Fibroblast of skin of left biceps (primary cell): ENCODE measurements at places on chromosomes 16 and 17.

- no peak for DNase-seq
Observed at GRCh38 chr17:81705518-81706231, 2.5 kb downstream of the MRPL12 start.

- DNase-seq = no peak
Observed at GRCh38 chr17:37247825-37248224, 128.0 kb upstream of the C17orf78 start.

GRCh38 chr16:978403-978802, 3.2 kb upstream of the SOX8 start:
- DNase-seq = no peak

DNA sequence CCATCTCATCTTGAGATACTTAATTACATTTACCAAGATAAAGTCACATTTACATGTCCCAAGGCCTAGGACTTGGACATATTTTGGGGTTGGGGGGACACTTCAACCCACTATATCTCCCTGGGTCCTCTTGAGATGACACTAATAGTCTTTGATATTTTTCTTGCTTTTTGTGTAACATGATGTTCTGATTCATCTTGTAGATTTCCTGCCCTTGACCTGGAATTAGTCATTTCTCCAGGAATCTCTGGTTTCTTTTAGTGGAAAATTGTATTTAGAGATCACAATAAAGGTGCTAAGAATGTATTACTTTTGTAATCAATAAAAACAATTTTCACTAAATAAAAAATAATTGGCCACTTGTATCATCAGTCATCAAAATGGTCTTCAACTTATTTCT, 157.3 kb downstream of the VPS53 start:
- DNase-seq = no peak

- DNase-seq = no peak
Observed at GRCh38 chr16:15925631-15926030, 23.8 kb upstream of the ABCC1 start.

DNA sequence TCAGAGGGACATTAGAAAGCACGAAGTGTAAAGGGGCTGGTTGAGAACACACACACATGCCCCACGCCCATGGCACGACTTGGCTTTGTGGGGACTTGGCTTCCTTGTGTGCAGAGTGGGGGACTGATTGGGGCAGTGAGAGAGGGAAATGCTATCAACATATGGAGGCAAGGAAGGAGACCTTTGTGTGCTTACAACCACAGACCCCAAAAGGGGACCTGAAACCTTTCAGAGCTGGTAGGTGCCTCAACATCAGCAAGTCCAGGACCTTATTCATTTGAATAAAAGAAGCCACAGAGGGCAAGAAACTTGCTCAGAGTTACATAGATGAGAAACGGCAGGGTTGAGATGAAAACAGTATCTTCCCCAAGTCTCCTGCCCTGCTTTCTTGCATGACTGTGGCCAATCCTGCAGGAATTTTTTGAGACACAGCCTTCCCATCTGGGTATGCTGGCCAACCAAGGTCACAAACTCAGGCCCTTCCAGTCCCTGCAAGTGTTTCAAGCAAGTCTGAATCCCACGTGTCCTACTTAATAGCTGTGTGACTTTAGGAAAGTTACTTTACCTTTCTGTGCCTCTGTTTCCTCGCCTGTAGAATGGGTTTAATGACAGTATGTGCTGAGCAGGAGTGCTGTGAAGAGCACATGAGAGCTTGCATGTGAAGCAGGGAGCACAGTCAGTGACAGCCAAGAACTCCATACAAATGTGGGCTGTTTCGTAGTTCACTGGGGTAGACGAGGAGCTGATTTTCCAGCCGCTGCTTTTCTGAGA, 26.2 kb downstream of the C16orf78 start:
- DNase-seq = no peak

- no peak for DNase-seq
Observed at GRCh38 chr17:43676471-43676870, 14.7 kb upstream of the MEOX1 start.

- DNase-seq = no peak
Observed at GRCh38 chr17:57782647-57783337, 37.7 kb upstream of the CCDC182 start.

- DNase-seq = no peak
Observed at GRCh38 chr16:86876499-86876898, 298.1 kb downstream of the FOXL1 start.

DNA sequence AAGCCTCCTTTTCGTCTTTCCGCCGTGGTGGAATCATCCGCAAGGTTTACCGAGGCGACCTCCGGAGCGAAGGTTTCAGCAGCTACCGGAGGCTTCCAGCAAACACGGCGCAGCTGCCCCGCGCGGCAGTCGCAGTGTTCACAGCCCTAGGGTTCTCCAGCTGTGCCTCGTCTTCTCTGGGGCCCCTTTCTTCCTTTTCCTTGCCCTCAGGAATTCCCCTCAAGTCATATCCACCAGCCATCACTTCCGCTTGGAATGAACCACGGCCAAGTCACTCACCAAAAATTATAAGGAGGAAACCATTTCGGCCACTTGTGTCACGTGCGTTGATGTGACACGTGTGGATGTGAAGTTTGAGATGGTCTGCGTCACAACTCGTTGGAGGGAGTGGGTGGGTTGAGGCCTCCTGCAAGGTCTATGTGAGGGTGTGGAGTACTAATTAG, 636 bp upstream of the ERN1 start:
- DNase-seq = no peak

- DNase-seq = no peak
Observed at GRCh38 chr17:81573794-81574642, 21.9 kb upstream of the FAAP100 start.

DNA sequence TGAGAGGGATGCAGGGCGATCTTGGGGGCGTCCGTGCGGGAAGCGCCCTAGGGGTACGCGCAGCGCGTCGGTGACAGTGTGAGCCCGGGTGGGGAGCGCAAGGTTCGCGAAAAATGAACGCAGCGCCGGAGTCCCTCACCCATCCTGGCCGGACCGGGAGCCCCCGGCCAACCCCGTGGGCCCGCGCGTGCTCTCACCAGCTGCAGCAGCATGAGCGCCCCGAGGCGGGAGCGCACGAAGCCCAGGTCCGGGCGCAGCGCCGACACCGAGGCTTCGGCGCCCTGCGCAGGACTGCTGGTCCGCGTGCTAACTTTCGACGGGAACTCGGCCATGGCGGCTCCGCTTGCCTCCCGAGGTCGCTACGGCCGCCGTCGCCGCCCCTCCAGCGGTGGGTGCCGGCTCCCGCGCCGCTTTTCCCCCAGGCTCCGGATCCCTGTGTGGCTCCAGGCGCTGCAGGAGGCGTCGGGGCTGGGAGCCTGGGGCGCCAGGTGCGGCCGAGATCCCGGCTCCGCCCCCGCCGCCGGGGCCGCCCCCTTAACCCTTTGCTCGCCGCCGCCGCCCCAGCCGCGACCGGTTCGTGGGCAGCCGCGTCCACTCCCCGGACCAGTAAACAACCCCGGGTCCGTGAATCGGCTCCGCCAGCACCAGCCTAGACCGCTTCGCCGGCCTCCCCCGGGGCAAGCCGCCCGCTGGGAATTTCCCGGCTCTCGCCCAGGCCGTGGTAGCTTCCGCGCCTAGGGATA, at the start of gene PLLP:
PLLP (minus strand) TSS at position 464 of the 743 bp plus-strand sequence; CDS start at position 332, 132 bp downstream.
- no peak for DNase-seq

DNA sequence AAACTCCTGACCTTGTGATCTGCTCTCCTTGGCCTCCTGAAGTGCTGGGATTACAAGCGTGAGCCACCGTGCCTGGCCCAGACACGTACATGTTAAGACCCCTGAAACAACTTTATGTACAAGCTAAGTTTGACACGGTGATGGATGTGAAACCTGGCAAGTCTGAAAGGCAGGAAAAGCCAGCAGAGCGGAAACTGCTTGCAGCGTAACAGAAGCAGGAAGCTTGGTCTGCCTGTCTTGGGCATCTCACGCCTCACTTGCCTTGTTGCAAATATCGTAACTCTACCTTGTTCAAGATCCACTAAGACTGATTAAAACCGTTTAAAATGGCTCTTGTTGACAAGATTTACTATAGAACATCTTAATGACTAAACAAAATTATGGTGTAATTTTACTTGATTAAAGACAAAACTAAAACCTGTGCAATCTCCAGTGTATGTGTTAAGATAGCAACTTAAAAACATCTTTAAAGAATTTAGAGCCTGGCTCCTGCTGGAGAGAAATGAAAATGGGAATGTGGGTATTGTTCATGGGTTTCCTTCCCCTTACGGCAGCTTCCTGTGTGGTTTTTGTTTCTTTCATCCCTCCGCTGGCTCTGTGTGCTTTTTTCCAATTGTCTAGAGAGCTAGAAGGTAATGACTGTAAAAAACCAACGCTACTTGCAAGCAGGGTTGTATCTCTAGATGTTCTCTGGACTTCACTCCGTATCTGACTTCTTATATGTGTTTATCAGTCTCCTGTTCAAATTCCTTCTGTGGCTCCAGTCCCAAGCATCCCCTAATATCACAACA, 477.6 kb downstream of the XYLT1 start:
- DNase-seq = no peak
